ENCODE measurements at places on chromosomes 12 and 14.

DNA sequence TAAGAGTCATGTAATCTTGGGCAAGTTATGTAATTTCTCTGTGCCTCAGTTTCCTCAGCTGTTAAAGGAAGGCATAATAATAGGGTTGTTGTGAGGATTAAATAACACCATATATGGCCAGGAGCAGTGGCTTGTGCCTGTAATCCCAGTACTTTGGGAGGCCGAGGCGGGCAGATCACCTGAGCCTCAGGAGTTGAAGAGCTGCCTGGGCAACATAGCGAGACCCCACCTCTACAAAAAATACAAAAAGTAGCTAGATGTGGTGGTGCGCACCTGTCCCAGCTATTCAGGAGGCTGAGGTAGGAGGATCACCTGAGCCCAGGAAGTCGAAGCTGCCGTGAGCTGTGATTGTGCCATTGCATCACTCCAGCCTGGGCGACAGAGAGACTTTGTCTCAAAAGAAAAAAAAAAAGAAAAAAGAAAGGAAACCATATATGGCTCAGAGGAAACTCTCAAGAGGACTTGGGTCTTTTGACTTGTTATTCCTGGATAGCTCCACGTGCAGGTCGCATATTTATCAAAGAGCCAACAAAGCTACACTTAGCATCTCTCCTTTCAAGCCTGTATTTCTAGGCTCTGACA, 6.9 kb downstream of the GPRC5A start:
- DNase-seq = no peak

- DNase-seq = no peak
Measured at GRCh38 chr14:103108749-103109207, 14.3 kb downstream of the EXOC3L4 start.

DNA sequence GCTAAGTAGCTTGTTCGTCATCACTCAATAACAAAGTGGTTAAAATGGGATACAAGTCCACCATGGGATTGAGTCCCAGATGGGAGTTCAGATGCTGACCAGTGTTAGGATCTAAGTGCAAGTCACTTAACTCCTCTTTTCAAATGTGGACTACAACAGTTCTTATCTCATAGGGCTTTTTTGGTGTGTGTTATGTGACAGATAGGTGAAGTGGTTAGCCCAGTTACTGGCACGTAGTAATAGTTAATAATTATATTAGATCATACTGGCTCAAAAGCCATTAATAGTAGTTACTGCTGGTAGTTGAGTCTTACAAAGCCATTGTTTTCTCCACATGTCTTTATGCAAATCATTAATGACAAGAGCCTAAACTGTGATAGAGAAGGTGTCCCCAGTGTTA, 73.2 kb downstream of the RCOR1 start:
- DNase-seq = no peak

GRCh38 chr14:40123816-40124215, 691.6 kb upstream of the FBXO33 start:
- no peak for DNase-seq

DNA sequence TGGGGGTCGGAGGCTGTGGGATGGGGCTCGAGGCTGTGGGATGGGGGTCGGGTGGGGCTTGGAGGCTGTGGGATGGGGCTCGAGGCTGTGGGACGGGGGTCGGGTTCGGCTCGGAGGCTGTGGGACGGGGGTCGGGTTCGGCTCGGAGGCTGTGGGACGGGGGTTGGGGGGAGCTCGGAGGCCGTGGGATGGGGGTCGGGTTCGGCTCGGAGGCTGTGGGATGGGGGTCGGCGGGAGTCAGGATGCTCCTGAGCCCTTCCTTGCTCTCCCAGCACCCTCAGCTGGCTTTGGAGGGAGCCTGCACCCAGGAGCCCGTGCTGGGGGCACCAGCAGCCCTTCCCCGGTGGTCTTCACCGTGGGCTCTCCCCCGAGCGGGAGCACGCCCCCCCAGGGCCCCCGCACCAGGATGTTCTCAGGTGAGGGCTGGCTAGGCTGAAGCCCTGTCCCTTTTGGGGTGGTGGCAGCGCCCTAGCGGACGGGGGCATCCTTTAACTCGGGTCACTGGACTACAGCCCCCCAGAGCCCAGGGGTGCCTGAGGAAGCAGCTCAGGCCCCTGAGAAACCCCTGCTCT, 11.9 kb upstream of the PUS1 start:
- no peak for DNase-seq

- DNase-seq = peak; percentile 26
Measured at GRCh38 chr12:57389033-57389432, 41.8 kb downstream of the R3HDM2 start.

- DNase-seq = no peak
Measured at GRCh38 chr12:124393414-124393790, 98.5 kb downstream of the RFLNA start.

- no peak for DNase-seq
Measured at GRCh38 chr14:23089498-23090253, 5.3 kb downstream of the ACIN1 start.

DNA sequence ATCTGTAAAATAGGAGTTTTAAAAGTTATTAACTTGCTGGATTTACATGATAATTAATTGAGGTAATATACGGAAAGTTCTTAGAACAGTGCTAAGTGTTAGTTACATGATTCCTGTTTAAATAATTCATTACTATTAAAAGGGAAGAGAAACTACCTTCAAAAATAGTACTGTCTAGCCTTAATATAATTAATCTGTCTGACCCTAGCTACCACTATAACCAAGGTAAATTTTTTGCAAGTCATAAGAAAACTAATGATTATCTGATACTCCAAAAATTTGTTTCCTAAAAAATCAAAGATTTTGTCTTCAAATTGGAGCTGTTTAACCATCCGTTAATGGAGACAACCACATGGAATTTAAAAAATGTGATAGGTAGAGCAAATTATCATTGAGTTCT, 294.3 kb upstream of the FBXO33 start:
- no peak for DNase-seq

DNA sequence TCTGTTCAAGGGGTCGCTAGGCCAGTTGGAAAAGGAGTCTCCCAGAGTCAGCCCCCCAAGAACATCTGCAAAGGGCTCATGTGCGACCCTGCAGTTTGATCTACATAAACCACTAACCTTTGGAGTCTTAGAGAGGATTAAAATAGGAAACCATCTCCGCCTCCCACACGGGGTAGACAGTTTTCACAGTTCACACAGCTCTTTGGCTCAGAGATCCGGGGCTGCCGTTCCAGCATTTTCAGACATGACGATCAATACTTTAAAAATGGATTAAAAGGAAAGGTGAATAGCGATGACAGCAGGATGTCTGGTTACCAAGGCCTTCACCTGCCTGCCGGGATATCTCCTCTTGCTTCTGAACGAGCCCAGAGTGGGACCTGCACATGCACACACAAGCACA, 59.8 kb upstream of the BCL11B start:
- DNase-seq = no peak

GRCh38 chr12:66272650-66273049, 29.6 kb upstream of the HELB start:
- no peak for DNase-seq

DNA sequence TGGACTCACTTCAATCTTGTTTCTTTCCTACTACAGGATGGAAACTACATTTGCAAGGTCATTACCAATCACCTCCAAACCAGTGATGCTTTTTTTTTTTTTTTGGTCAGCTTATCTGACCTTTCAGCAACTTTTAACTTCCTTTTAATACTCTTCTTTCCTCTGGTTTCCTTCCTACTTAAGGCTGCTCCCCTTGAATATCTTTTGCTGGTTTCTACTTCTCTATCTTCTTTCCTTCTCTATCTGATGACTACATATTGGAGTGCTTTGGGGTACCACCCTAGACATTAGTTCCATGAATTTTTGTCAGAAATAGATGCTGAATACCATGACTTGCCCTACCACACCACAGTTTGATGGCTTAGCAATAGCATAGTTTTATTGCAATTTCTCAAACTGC, 197.7 kb upstream of the DDHD1 start:
- DNase-seq = no peak

GRCh38 chr12:49784756-49785409, 43.3 kb downstream of the NCKAP5L start:
- DNase-seq = no peak

- no peak for DNase-seq
Measured at GRCh38 chr12:122058549-122059149, 19.9 kb upstream of the MLXIP start.

DNA sequence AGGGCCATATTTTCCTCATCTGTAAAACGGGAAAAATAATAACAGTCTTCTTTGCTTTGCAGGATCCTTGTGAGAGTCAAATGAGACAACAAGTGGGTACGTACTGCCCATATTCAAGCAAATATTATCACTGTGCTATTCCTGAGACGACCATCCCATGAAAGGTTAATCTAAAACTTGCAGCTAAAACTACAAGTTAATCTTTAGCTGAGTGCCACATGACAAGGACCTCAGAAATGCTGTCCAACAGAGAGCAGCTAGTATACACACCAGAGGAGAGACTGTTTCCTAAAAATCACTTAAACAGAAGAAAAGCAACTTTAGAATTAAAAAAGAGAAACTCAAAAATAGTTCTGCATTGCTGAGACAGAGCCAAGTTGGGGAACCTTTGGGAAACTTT, 162.7 kb upstream of the TMTC2 start:
- DNase-seq = no peak

GRCh38 chr12:119019166-119019565, 37.8 kb downstream of the SRRM4 start:
- no peak for DNase-seq

DNA sequence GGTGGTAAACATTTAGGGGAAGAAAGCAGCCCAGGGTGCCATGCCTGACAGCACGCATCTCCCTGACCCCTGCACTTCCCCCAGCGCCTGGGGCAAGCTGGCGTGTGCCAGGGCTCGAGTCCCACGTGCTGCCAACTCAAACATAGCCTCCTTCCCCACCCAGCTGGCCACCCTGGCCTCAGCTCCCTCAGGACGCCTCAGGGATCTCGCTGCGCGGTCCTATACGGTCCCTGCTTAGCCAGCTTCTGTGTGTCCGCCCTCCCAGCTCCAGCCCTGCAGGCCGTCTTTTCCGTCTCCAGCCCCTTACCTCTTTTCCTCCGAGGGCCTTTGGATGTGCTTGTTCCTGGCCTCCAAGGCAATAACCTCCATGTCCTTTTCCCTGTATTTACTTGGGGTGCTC, 71.0 kb downstream of the TESC start:
- no peak for DNase-seq

DNA sequence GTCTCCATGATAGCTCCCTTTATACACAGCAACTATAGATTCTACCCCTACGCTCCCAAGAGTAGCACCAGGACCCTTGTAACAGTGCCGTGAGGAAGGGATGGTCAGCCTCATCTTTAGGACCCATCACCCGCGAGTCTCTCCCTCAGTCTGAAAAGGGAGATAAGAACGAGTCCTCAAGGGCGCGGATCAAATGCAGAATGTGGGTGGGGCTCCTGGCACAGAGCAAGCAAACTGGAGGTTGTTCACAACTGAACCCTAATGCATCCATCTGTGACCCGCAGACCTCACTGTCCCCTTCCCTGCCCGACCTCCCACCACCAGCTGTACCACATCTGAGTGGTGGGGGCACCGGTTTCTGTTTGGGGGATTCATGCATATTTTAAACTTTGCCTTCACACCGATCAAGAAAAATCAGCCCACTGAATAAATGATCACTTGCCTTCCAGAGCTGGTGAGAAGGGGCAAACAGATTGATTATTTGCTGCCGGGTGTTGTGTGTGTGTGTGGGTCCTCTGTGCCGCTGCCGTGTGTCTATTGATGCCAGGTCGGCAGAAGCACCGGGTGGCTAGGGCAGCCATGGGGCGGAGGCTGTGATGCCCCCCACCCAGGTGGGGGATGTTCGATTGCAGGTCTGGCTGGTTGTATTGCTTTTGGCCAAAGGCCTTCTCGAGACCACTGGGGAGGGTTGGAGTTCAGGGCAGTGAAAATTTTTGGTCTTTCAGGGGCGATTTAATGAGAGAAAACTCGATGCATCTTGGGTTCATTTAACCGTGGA, 35.7 kb upstream of the BEGAIN start:
- no peak for DNase-seq

- DNase-seq = no peak
Measured at GRCh38 chr12:67468549-67469245, 179.8 kb upstream of the DYRK2 start.

DNA sequence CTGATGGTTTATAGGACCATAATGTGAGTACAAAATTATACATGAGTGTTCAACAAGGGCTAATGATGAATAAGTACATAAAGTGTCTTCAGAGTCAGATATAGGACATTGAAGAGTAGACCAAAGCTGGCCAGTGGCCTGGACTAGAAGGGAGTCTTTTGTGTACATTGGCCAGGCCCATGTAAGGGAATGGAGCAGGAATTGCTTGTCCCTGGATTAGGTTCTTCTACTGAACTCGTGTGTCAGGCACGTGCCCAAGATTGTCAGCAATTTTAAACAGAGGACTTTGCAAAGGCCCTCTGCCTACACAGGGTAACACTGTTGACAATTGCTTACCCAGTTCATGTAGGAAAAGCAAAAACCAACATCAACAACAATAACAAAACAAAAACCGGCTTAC, 196.0 kb upstream of the SEL1L start:
- DNase-seq = no peak

DNA sequence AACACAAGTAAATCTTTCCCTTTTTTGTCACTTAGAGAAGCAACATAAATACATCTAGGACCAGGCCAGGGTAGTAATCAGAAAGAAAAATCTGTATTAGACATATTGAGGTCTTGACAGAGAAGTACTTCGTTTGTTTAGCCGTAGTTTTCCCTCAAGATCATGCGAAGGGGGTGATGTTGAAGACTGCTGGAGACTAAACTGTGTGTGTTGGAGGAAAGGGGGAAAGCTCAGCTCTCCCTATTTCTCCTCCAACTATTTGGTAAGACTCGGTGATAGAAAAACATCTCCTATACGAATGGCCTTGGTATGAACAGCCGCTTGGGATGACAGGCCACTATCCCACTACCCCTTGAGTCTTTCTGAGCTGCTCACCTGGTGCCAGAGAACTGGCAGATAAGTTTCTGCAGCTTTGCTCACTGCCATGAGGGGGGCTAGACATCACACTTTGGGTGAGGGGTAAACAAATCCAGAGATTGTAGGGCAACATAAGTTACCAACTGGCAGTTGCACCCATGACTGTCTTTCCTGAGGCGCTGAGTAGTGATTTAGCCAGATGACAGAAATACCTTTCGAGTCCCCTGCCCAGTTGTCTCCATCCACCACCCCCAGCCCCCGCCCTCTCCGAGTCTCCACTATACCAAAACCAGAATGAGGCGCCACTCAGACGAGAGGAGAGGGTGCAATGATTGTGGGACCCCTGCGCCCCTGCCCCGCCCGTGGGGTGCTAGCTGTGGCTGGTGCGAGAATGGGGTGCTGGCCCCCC, 685 bp downstream of the VAMP1 start:
- DNase-seq = no peak

GRCh38 chr14:75370416-75371205, 57.2 kb upstream of the JDP2 start:
- DNase-seq = no peak

DNA sequence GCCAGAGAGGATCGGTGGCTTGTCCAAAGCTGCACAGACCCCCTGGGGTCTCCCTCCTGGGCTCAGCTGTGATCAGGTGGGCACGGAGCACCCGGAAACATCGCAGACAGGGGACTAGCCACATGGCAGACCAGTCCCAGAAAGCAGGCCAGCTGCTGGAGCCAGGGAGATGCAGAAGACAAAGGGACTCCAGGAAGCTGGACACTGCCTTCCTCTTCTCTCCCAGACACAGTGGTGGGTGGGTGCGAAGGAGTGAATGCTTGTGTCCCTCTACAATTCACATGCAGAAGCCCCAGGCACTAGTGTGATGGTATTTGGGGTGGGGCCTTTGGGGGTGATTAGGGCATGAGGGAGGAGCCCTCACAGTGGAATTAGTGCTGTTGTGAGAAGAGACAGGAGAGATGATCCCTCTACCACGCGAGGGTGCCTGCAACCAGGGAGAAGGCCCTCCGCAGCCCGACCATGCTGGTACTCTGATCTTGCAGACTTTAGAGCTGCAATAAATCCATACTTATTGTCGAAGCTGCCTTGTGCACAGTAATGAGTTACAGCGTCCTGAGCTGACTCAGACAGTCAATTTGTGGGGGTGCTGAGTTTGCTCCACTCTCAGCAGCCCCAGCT, 95.2 kb downstream of the CALM1 start:
- DNase-seq = no peak

Data from amniotic stem cell (primary cell).